NCI-H446 treated with DMSO at 0.1 percent for 48 hours (cell line): ENCODE measurements at places on chromosomes 11 and 22.

DNA sequence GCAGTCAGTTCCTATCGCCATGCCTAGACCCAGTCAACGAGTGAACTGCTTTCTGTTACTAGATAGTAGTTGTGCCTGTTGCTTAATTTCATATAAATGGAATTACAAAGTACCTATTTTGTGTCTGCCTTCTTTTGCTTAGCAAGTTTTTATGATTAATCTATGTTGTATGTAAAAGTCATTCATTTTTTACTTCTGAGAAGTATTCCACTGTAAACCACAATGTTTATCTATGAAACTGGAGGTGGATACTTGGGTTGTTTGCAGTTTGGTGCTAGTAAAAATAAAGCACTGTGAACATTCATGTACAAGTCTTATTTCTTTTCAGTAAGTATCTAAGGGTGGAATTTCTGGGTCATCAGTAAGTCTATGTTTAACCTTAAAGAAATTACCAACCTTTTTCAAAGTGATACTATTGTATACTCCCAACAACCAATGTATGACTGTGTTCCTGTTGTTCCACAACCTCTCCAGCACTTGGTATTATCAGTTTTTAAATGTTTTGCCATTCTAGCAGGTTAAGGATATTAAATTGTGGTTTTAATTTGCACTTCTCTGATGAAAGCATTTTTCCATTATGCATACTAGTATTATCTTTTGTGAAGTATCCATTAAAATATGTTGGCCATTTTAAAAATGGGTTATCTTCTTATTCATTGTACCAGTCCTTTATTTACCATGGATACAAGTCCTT, 68.2 kb downstream of the DNAJC24 start:
- DNase-seq, result no peak

DNA sequence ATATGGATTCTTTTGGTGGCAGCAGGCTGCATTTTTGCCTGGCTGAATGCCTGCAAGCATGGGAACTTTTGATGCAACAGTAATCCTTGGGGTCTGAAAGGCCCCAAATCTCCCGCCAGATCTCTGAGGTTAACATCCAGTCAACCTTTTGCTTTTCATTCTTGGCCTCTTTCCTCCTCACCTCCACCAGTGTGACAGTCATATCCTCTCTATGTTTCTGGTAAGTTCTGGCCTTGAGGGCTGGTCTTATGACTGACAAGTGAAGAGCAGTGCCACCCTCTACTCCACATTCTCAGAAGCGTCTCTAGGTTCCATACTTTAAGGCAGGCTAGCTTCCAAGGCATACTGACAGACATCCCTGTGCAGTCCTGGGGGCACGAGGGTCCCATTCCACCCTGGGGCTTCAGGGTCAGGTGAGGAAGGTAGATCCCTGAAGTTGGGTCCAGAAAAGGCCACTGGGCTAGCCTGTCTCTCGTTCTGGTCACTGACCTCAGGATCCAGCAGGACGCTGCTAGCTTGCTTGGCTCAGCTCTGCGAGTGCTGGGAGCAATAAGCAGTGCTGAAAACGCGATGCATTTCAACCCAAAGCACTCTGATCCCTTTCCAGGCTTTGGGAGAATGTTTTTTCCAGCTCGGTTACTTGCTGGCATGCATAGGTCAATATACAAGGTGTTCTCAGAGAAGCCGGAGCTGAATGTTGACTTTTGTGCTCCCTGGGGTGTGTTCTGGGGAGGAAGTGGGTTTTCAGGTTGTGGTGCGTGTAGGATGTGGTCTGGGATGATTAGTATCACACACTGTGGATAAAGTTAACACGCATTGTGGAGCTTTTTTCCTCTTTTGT, 75.2 kb downstream of the PTPRJ start:
- DNase-seq, result no peak

DNA sequence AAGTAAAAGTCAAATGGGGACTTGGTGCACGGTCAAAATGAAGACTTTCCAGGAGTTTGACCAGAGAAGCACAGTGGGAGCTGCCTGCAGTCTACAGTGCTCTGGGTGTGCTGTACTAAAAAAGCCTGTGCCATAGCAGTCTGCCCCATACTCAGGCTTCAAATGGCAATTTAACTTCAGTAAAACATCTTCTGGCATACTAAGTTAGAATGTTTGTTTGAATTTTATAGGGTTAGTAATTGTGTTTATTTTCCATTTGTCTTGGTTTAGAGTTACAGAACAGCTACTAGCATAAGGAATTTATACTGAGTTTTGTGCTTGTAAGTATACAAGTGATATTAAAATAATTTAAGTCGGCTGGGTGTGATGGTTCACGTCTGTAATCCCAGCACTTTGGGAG, 29.3 kb upstream of the LIPT2 start:
- no peak for DNase-seq

DNA sequence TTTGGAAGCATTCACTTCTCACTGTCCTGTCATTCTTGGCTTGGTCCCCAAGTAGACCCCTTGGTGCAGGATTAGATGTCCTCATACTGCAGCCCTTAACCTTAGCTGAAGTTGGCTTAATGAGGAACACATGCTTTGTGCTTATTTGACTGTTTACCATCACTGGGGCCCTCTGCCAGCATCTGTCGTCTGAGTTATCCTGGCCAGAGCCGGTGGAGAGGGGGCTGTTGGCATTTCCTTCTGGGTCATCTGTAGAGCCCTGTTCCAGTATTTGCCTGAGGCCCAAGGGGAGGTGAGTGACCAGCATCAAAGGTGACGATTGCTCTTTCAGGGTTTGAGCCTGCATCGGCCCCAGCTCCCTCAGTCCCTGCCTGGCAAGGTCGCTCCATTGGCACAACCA, 126.4 kb upstream of the RASSF10 start:
- DNase-seq, result no peak

DNA sequence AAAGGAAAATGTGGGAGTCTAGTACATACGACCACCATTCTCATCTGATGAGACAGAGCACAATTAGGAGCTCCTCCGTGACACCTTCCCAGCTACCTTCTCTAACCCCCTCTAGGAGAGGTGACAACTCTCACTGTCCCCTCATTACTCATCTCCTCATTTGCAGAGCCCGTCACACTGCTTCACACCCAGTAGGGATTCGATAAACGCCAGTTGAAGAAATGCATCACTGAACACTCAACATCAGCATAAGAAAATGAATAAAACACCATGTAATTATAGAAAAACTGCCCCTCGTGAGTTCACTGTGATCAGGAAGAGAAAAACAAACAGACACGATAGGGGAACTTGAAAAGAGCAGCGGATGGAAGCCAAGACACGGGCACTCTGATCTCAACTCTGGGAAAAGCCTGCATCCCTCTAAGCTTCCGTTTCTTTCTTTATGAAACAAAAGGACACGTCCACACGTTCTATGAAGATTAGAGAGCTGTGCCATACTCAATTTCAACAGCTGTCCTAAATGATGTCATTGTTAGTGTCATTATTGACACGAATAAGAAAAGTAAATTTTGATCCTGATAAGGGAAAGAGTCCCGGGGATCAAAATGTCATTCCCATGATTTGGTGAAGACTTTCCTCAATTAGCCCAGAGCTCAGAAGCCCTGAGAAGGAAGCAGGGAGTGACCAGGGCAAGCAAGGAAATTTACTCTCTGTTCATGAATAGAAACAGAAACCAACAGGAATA, 356.9 kb downstream of the LARGE1 start:
- no peak for DNase-seq
